ENCODE measurements at places on chromosomes 2 and 18.

GRCh38 chr2:147223553-147224060 lies 621.2 kb upstream of the ACVR2A start:
- no peak for DNase-seq

- no peak for DNase-seq
Measured at GRCh38 chr2:23198316-23199114, 186.5 kb upstream of the KLHL29 start.

DNA sequence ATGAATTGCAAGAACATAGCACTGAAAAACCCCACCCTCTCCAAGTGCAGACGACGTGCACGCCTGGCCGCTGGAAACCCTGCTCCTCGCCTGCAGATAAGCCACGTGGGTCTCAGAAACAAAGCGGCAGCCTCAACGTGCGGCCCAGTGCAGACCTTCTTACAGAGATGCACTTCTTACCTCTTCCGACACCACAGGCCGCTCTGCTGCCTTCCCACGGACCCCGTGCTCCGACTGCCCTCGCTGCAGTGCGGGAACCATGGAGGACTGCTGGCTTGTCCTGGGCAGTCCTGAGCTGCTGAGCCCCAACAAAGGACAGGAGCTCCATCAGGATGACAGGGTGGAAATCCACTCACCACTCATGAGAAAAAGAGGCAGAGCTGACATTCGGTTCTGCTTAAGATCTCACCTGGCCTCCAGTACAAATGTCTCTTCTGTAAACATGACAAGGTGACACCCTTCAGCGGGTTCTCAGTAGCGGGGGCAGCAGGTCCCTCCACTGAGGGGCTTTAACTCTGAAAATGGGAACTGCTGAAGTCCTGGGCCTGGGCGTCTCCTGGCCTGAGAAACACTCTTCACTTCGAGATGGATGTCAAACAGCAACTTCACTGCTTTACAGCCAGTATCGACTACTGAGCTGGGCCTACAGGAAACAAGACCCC lies 6.2 kb downstream of the COPS9 start:
- no peak for DNase-seq

DNA sequence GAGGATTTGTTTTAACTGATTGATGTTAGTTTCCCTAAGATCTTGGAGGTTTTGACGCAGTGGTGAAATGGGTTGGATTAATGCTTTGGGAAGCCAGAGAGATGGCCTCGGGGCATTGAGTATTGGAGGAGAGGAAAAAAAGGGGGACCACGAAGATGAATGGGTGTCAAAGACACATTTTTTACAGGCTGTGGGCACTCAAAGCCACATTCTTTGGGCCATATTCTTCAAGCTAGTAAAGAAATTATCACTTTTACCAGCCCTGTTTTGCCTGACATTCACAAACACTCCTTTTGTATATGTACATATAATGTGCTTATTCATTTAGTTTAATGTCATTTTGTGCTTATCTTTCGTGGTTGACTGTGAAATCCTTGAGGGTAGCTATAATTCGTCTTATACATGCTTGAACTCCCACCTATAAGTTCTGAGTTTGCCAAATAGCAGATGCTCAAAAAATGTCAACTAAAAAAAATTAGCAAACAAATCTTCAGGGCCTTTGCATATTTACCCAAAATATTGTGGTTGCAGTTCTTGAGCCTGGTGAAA lies 146.3 kb downstream of the ARL6IP6 start:
- DNase-seq, result no peak

GRCh38 chr2:59588286-59588685 lies 965.2 kb downstream of the BCL11A start:
- DNase-seq, result no peak

Measured in CD4-positive, alpha-beta T cell (primary cell).